ENCODE measurements at places on chromosomes 11 and 22. TPM values are rescaled to one million over a fixed set of nuclear protein-coding genes. Genes with fewer than 3 reads are reported as not detected.

DNA sequence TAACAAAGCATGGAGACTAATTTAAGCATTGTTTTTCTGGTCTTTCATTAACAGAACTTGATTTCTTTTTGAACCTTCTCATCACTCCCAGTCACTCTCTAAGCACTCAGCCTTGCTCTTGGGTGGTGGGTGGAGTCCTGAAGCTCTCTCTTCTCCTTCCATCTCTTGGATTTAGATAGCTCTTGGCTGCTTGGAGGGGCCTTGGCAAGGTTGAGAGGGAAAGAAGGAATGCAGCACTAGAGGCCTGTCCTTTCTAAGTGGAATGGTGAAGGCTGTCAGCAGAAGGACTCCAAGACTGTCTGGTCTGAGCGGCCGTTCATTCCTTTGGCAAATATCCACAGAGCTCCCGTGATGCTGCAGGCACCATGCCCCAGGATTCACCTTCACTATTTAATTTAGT lies 168.6 kb upstream of the E2F8 start:
- no peak for DNase-seq
- H3K27me3 ChIP-seq = peaks cover 6% of the 10 kb centered on the region
- H3K27ac ChIP-seq = no peak overlapping the region
- no peak overlapping the region for H3K4me3 ChIP-seq
- H3K4me1 ChIP-seq = no peaks in the 10 kb centered on the region

Gene IGSF9B
- total RNA-seq = 0.83 TPM

- H3K36me3 ChIP-seq = peaks cover 15% of the 10 kb centered on the region
- peaks cover 3% of the 10 kb centered on the region for H3K4me1 ChIP-seq
- DNase-seq = no peak
- H3K27ac ChIP-seq = no peak overlapping the region
Measured at GRCh38 chr22:36221799-36222751, 17.3 kb downstream of the APOL2 start.

- H3K36me3 ChIP-seq = no peaks in the 10 kb centered on the region
- H3K27me3 ChIP-seq = peaks cover 8% of the 10 kb centered on the region
- H3K4me3 ChIP-seq = no peak overlapping the region
- H3K4me1 ChIP-seq = peaks cover 5% of the 10 kb centered on the region
- no peak overlapping the region for H3K27ac ChIP-seq
Measured at GRCh38 chr11:65311170-65311678, 3.4 kb upstream of the CDC42EP2 start.

- DNase-seq = no peak
- H3K27me3 ChIP-seq = no peaks in the 10 kb centered on the region
- no peaks in the 10 kb centered on the region for H3K4me1 ChIP-seq
- no peak overlapping the region for H3K4me3 ChIP-seq
- H3K27ac ChIP-seq = no peak overlapping the region
Measured at GRCh38 chr11:27088353-27088752, 47.7 kb downstream of the BBOX1 start.

DNA sequence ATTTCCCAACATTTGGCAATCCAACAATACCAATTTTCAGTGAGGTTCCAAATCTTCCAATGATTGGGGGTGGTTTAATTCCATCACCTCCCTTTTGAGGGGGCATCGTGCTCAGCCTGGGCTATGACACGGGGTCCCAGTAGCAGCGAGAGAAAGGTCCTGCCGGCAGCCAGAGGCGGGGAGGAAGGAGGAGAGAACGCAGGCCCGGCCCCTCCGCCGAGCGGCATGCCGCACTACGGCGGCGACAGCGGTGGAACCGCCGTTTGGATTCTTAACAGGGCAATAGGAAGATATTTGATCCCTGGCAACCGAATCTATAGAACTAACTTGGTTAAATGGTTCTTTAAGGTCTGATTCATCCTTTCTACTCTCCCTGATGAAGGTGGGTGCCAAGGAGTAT lies 18.3 kb upstream of the NDUFA6 start:
- H3K4me1 ChIP-seq = no peaks in the 10 kb centered on the region
- H3K36me3 ChIP-seq = peaks cover 1% of the 10 kb centered on the region
- no peaks in the 10 kb centered on the region for H3K27me3 ChIP-seq
- no peak overlapping the region for H3K4me3 ChIP-seq

- H3K4me1 ChIP-seq = peaks cover 7% of the 10 kb centered on the region
- H3K27ac ChIP-seq = no peak overlapping the region
- no peaks in the 10 kb centered on the region for H3K36me3 ChIP-seq
- peaks cover 48% of the 10 kb centered on the region for H3K27me3 ChIP-seq
- H3K4me3 ChIP-seq = no peak overlapping the region
Measured at GRCh38 chr11:101128571-101129202, 926 bp downstream of the PGR start.

- peaks cover 21% of the 10 kb centered on the region for H3K4me1 ChIP-seq
- peaks cover 42% of the 10 kb centered on the region for H3K27me3 ChIP-seq
- H3K4me3 ChIP-seq = peak within 1 kb of the TSS; percentile 84
- H3K27ac ChIP-seq = no peak within 1 kb of the TSS
Measured at GRCh38 chr11:110711776-110712658, at the start of gene ARHGAP20. TSS of gene ARHGAP20 (minus strand) at chr11:110712437. CDS start at chr11:110712231, 206 bp downstream.

GRCh38 chr11:66142370-66143263 lies 72.5 kb downstream of the PACS1 start:
- peaks cover 84% of the 10 kb centered on the region for H3K4me1 ChIP-seq
- H3K36me3 ChIP-seq = peaks cover 12% of the 10 kb centered on the region
- H3K27me3 ChIP-seq = no peaks in the 10 kb centered on the region
- H3K4me3 ChIP-seq = no peak overlapping the region
- no peak for DNase-seq

GRCh38 chr11:72720047-72720446 lies 32.2 kb downstream of the ARAP1 start:
- H3K27ac ChIP-seq = peak overlapping the region; percentile 94
- no peaks in the 10 kb centered on the region for H3K27me3 ChIP-seq
- peak overlapping the region; percentile 97 for H3K4me3 ChIP-seq

Gene FXYD2
- total RNA-seq = 44.6 TPM
